ENCODE measurements at places on chromosomes 3 and 15. TPM values are rescaled to one million over a fixed set of nuclear protein-coding genes. Genes with fewer than 3 reads are reported as not detected.

RTP3 gene
- total RNA-seq, result not detected

DNA sequence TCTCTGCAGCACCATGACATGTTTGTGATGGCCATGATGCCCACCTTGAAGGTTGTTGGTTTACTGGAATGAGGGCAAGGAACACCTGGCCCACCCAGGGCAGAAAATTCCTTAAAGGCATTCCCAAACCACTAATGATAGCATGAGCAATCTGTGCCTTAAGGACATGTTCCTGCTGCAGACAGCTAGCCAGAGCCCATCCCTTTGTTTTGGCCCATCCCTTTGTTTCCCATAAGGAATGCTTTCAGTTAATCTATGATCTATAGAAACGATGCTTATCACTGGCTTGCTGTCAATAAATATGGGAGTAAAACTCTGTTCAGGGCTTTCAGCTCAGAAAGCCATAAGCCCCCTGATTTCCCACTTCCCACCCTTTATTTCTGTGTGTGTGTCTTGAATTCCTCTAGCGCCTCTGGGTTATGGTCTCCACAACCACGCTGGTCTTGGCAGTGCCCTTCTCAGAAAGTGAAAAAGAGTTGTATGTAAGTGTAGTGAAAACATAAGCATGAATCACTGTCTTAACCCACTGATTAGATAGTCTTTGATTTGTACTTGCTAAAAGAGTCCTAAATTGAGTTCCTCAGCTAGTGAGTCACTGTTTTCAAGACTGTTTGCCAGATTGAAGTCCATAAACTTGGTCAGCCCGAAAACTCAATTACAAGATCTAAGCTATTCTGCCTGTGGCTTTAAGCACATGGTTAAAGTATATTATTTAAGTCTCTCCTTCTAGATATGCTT lies 19.0 kb upstream of the CCR2 start:
- no peak overlapping the region for H3K27ac ChIP-seq
- no peaks in the 10 kb centered on the region for H3K4me1 ChIP-seq

DNA sequence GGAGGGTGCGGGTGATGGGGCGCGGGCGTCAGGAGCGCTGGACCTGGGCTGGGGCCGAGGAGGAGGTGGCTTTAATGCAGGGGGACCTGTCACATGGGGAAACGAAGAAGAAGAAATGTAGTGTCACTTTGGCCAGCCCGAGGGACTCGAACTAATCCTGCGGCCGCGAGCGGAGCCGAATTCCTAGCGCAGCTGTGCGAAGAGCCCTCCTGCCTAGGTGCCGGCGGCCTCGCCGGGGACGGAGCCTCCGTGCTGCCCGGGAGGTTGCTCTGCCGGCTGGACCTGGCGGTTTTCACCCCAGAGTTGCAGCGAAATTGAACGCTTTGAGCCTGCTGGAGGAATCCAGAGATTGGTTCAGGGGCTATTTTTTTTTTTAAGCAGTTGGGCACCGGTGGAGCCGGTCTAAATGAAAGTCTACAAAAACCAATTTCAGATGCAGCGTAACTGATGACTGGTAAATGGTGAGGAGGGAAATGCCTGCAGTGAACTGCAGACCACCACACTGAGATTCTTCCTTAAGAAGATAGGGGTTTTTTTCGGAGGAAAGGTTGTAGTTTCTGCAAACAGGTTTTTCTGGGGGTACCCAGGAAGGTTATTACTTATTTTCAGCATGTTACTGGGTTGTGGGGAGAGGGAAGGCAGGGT lies 662 bp downstream of the TMEM108 start:
- peak overlapping the region; percentile 8 for H3K27ac ChIP-seq
- H3K4me3 ChIP-seq, result peak overlapping the region; percentile 49
- peak; percentile 14 for DNase-seq
- H3K27me3 ChIP-seq, result no peaks in the 10 kb centered on the region
- H3K36me3 ChIP-seq, result no peaks in the 10 kb centered on the region
- H3K4me1 ChIP-seq, result no peaks in the 10 kb centered on the region

GRCh38 chr3:6862880-6863195 lies 1.9 kb downstream of the GRM7 start:
- H3K4me1 ChIP-seq, result no peaks in the 10 kb centered on the region
- DNase-seq, result no peak
- H3K27me3 ChIP-seq, result no peaks in the 10 kb centered on the region
- H3K27ac ChIP-seq, result no peak overlapping the region

DNA sequence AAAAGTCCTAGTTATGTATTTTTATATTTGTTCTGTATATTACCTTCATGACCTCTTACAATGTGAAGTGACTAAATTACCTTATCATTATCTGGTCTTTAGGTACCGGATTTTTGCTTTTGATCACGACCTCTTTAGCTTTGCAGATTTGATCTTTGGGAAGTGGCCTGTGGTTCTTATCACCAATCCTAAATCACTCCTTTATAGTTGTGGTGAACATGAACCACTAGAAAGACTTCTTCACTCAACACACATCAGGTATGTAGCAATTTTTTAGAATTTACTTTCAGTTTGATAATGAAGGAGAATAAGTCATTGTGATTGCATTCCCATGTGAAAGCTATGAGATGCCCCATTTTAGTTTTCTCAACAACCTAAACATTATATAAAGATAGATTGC lies 18.3 kb downstream of the TMEM62 start:
- H3K4me1 ChIP-seq, result no peaks in the 10 kb centered on the region
- H3K4me3 ChIP-seq, result no peak overlapping the region
- no peaks in the 10 kb centered on the region for H3K27me3 ChIP-seq
- DNase-seq, result no peak

MST1R gene
- total RNA-seq, result 2.8 TPM

DNA sequence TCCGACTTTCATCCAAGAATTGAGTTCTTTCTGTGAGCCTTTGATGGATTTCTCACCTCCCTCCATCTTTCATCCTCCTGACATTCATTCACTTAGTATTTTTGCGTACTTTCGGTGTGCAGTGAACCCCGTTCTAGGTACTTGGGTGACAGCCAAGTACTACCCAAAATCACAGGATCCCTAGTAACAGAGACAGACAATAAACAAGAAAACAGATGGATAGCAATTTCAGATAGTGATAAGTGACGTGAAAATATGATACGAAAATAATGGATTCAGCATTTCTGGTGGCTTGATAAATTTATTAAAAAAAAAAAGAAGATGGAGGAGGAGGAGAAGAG lies 264 bp upstream of the CMTM6 start:
- no peaks in the 10 kb centered on the region for H3K27me3 ChIP-seq
- H3K4me3 ChIP-seq, result peak overlapping the region; percentile 71
- H3K36me3 ChIP-seq, result no peaks in the 10 kb centered on the region
- no peak for DNase-seq

- no peak overlapping the region for H3K4me3 ChIP-seq
- no peaks in the 10 kb centered on the region for H3K27me3 ChIP-seq
- H3K4me1 ChIP-seq, result no peaks in the 10 kb centered on the region
- no peak overlapping the region for H3K27ac ChIP-seq
Observed at GRCh38 chr15:72545156-72545555, 71.0 kb downstream of the ARIH1 start.

ITIH3 gene
- 1.3 TPM for total RNA-seq

DNA sequence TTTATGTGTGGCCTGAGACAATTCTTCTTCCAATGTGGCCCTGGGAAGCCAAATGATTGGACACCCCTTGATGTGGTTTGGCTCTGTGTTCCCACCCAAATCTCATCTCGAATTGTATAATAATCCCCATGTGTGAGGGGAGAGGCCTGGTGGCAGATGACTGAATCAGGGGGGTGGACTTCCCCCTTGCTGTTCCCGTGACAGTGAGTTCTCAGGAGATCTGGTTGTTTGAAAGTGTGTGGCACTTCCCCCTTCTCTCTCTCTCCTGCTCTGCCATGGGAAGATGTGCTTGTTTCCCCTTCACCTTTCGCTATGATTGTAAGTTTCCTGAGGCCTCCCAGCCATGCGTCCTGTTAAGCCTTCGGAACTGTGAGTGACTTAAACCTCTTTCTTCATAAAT lies 60.1 kb upstream of the PARL start:
- no peak overlapping the region for H3K4me3 ChIP-seq
- H3K4me1 ChIP-seq, result no peaks in the 10 kb centered on the region
- H3K27ac ChIP-seq, result no peak overlapping the region

- DNase-seq, result no peak
- no peak within 1 kb of the TSS for H3K4me3 ChIP-seq
- H3K27ac ChIP-seq, result no peak within 1 kb of the TSS
- no peaks in the 10 kb centered on the region for H3K36me3 ChIP-seq
- peaks cover 39% of the 10 kb centered on the region for H3K27me3 ChIP-seq
Observed at GRCh38 chr3:32817558-32818228, at the start of gene TRIM71. Gene TRIM71, plus strand, starts transcription at chr3:32817997. Its CDS starts 84 bp downstream, at chr3:32818081.

GRCh38 chr15:69341356-69341755 lies 42.6 kb downstream of the PAQR5 start:
- H3K4me1 ChIP-seq, result no peaks in the 10 kb centered on the region
- no peak overlapping the region for H3K27ac ChIP-seq
- no peak for DNase-seq
- no peaks in the 10 kb centered on the region for H3K27me3 ChIP-seq
- H3K36me3 ChIP-seq, result no peaks in the 10 kb centered on the region

GRCh38 chr3:196150481-196150880 lies 60.7 kb downstream of the ZDHHC19 start:
- H3K4me1 ChIP-seq, result no peaks in the 10 kb centered on the region
- H3K4me3 ChIP-seq, result no peak overlapping the region
- no peaks in the 10 kb centered on the region for H3K36me3 ChIP-seq
- no peaks in the 10 kb centered on the region for H3K27me3 ChIP-seq
- no peak for DNase-seq
- H3K27ac ChIP-seq, result no peak overlapping the region

CCR9 gene
- total RNA-seq, result not detected

SCG5 gene
- not detected for total RNA-seq

DNA sequence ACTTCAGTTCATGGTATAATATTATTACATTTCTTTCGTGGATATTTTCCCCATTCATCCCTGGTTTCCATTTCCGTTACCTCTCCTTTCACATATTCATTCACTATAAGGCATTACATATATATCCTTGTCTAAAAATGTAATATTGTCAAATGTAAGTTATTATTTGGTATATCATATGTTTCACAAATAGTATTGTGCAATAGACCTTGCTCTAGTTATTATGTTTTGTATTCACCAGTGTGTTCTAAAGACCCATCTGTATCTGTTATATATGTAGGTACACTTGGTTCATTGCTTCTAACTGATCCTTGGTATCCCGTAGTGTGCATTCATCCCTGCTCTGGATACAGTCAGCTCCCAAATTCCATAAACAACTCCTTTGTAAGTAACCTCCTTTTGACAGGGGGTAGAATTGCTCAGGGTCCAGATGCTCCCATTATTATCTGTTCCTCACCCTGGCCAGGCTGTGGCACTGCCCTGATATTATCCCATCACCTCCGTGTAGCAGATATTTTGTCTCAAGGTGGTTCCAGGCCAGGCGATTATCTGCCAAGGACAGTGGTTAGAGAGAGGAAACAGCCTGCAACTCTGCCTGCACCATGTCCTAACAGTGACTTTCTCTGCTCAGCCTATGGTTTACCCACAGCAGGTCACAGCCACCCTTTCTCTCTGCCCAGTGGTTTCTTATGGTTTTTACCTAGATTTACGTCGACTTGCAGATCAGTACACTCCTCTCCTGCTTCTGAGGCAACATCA lies 29.2 kb downstream of the PAQR9 start:
- no peaks in the 10 kb centered on the region for H3K27me3 ChIP-seq
- no peaks in the 10 kb centered on the region for H3K36me3 ChIP-seq

SLC6A6 gene
- total RNA-seq, result 16.5 TPM

LPP gene
- total RNA-seq, result 896 TPM

GP5 gene
- 0.41 TPM for total RNA-seq

GRCh38 chr3:140896997-140897396 lies 44.6 kb upstream of the SLC25A36 start:
- H3K27ac ChIP-seq, result no peak overlapping the region
- H3K36me3 ChIP-seq, result no peaks in the 10 kb centered on the region
- H3K4me3 ChIP-seq, result no peak overlapping the region
- H3K27me3 ChIP-seq, result no peaks in the 10 kb centered on the region
- no peak for DNase-seq

- no peaks in the 10 kb centered on the region for H3K27me3 ChIP-seq
- no peak for DNase-seq
- no peak overlapping the region for H3K4me3 ChIP-seq
- H3K4me1 ChIP-seq, result no peaks in the 10 kb centered on the region
Observed at GRCh38 chr15:76866008-76866407, 39.1 kb downstream of the SCAPER start.

DNA sequence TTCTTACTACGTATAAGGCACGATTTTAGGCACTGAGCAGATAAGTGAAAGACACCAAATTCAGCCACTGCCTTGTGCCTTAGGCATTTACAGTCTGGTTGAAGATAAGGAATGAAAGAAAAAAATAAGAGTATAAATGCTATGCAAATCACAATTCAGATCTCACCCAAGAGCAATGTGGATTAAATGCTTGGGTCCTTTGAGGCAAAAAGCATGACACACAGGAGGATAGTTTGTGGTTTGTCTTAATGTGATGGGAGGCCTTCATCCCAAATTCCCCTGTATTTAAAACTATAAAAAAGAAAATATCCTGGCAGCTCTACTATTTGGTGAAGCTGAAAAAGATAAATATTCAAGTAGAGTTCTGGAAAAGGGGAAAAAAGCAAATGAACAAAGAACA lies 79.8 kb downstream of the TGFBR2 start:
- H3K4me1 ChIP-seq, result peaks cover 40% of the 10 kb centered on the region
- no peaks in the 10 kb centered on the region for H3K27me3 ChIP-seq
- H3K27ac ChIP-seq, result peak overlapping the region; percentile 86
- no peaks in the 10 kb centered on the region for H3K36me3 ChIP-seq
- no peak for DNase-seq
- H3K4me3 ChIP-seq, result no peak overlapping the region

DNA sequence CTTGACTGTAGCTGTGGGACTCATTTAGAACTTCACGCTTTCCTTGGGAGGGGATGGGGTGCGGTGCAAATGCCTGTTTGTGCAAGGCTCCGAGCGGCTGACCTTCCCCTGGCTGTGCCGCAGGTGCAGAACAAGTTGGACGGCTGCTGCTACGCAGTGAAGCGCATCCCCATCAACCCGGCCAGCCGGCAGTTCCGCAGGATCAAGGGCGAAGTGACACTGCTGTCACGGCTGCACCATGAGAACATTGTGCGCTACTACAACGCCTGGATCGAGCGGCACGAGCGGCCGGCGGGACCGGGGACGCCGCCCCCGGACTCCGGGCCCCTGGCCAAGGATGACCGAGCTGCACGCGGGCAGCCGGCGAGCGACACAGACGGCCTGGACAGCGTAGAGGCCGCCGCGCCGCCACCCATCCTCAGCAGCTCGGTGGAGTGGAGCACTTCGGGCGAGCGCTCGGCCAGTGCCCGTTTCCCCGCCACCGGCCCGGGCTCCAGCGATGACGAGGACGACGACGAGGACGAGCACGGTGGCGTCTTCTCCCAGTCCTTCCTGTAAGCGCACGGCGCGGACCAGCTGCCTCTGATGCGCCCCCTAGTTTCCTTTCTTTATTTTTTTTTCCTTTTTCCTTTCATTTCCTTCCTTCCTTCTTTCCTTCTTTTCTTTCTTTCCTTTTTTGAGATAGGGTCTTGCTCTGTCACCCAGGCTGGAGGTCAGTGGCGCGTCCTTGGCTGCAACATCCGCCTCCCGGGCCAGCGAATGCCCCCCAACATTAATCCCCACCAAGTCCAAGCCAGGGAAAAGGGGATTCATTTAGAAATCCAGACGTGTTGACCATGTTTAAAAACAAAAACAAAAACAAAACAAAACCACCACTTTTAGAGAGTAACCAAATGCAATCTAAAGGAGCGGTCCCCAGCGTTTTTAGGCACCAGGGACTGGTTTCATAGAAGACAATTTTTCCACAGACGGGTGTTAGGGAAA lies 42.7 kb downstream of the EIF2AK4 start:
- no peaks in the 10 kb centered on the region for H3K27me3 ChIP-seq

FGF7 gene
- 113 TPM for total RNA-seq
